ENCODE measurements at places on chromosomes 7 and 10.

- DNase-seq: no peak
Observed at GRCh38 chr7:50455658-50456057, 5.5 kb upstream of the FIGNL1 start.

DNA sequence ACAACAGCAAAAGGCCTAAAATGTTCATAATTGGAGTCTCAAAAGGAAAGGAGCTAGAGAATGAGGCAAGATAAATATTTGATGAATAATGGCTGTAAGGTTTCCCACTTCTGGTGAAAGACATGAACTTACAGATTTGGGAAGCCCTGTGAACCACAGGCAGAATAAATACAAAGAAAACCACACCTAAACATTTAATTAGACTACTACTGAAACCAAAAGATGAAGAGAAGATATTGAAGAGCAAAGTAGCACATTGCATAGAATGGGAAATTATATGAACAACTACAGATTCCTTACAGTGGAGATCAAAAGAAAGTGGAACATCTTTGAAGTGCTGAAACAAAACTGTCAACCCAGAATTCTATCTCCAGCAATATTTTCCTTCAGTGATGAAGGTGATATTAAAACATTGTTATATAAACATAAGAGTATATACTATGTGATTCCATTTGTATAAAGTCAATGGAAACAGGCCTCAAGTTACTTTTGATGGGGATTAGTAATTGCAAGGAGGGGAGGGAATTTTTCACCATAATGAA lies 191.3 kb upstream of the KAT6B start:
- no peak for DNase-seq

DNA sequence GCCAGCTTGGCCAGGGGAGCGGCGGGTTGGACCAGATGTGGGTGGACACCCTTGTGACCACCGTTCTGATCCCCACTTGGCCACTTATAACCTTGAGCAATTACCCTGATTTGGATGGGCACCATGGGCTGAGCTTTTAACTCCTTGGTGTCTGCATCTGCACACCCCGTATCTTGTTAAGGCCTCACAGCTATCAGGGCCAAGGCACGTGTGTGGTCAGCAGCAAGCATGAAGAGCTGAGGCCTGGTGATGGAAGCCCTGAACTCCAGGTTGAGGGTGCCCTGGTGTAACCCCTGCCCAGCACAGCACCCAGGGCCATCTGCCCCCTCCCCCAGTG lies 89.2 kb downstream of the ZMIZ1 start:
- no peak for DNase-seq

DNA sequence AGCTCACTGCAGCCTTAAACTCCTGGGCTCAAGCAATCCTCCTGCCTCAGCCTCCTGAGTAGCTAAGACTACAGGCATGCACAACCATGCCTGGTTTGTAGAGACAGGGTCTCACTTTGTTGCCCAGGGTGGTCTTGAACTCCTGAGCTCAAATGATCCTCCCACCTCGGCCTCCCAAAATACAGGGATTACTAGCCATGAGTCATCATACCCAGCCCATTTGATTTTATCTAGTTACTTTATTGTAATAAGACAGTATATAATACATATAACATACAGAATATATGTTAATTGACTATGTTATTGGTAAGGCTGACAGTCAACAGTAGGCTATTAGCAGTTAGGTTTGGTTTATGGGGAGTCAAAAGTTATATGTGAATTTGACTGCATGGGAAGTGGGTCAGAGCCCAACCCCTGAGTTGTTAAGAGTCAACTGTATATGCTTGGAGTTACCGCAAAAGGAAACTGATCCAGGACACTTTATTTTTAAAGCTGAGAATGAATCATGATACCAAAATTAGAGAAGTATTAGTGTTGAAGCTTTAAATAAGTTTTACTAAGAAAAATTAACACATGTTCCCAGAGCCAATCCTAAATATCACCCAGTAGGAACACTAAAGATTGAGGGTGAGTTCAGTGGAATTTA lies 20.7 kb upstream of the KMT2E start:
- DNase-seq: no peak

- DNase-seq: no peak
Observed at GRCh38 chr10:77392851-77393250, 244.8 kb downstream of the KCNMA1 start.

GRCh38 chr10:21810582-21811244 lies 192.8 kb downstream of the DNAJC1 start:
- no peak for DNase-seq

- no peak for DNase-seq
Observed at GRCh38 chr10:12699258-12699700, 302.2 kb downstream of the CCDC3 start.

Data from stimulated activated CD8-positive, alpha-beta memory T cell treated with anti-CD3 and anti-CD28 coated beads, Interleukin-4, amount 100 ng/mL, for 1 hour (primary cell).